ENCODE measurements at places on chromosomes 4 and X.

- DNase-seq, result no peak
These were observed 25.4 kb upstream of the GLRB start for GRCh38 chr4:157050561-157050960.

DNA sequence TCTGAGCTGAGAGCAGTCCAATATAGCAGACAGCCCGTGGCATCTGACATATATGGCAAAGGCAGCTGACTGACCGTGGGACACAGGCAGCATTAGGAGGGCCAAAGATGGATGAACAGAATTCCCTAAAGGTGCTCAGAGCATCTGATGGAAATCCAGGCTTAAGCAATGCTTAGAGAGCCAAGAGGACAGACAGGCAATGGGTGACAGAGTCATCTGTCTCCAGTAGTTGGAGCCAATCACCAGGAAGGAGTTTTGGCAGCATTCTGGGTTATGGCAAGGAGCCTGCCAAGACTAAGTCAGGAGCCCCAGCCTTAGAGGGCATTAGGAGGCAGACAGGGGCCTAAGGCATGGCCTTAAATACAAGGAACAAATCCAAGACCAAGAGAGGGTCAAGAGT is 153.3 kb upstream of the USP9X start:
- no peak for DNase-seq

GRCh38 chr4:73379946-73380345 is 24.1 kb upstream of the ALB start:
- DNase-seq, result no peak

- DNase-seq, result no peak
These were observed 101.9 kb upstream of the SFRP2 start for GRCh38 chr4:153890761-153891160.

GRCh38 chr4:38532908-38533499 is 131.0 kb upstream of the KLF3 start:
- no peak for DNase-seq

GRCh38 chr4:7124689-7125442 is 57.0 kb upstream of the GRPEL1 start:
- DNase-seq, result no peak

- no peak for DNase-seq
These were observed 47.5 kb upstream of the CLDN34 start for GRCh38 chrX:9919632-9920172.

DNA sequence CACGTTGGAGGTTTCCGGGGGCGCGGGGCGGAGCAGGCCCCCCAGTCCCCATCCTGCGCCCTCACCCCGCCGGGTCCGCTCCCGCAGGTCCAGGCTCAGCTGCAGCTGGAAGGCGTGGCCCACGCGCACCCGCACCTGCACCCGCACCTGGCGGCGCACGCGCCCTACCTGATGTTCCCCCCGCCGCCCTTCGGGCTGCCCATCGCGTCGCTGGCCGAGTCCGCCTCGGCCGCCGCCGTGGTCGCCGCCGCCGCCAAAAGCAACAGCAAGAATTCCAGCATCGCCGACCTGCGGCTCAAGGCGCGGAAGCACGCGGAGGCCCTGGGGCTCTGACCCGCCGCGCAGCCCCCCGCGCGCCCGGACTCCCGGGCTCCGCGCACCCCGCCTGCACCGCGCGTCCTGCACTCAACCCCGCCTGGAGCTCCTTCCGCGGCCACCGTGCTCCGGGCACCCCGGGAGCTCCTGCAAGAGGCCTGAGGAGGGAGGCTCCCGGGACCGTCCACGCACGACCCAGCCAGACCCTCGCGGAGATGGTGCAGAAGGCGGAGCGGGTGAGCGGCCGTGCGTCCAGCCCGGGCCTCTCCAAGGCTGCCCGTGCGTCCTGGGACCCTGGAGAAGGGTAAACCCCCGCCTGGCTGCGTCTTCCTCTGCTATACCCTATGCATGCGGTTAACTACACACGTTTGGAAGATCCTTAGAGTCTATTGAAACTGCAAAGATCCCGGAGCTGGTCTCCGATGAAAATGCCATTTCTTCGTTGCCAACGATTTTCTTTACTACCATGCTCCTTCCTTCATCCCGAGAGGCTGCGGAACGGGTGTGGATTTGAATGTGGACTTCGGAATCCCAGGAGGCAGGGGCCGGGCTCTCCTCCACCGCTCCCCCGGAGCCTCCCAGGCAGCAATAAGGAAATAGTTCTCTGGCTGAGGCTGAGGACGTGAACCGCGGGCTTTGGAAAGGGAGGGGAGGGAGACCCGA is 14.0 kb downstream of the SHOX start:
- DNase-seq, result no peak

- DNase-seq, result no peak
These were observed 119.5 kb upstream of the EPHA5 start for GRCh38 chr4:65789805-65790204.

GRCh38 chrX:121160987-121161386 is 113.6 kb downstream of the GLUD2 start:
- DNase-seq, result no peak

- DNase-seq, result no peak
These were observed 9.5 kb upstream of the AMMECR1 start for GRCh38 chrX:110327336-110327735.

DNA sequence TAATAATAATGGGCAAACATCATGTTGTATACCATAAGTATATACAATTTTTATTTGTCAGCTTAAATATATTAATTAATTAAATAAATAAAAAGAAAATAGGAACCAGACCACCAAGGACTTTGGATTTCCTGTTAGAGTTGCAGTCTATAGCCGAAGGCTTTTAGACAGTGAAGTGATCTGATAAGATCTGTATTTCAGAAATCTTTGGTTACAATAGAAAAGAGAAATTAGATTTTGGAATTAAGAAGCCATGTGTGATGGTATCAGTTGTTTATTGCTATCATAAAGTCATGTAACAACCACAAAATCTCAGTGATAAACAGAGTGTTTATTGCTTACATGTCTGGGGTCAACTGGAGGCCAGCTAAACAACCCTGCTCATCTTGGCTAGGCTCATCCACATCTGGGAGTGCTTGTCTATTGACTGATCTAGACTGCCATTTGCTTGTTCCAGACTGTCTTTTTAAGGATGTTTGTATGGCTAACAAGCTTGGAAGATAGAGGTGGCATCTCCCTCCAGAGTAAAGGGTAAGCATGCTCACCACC is 142.1 kb upstream of the USP9X start:
- no peak for DNase-seq

DNA sequence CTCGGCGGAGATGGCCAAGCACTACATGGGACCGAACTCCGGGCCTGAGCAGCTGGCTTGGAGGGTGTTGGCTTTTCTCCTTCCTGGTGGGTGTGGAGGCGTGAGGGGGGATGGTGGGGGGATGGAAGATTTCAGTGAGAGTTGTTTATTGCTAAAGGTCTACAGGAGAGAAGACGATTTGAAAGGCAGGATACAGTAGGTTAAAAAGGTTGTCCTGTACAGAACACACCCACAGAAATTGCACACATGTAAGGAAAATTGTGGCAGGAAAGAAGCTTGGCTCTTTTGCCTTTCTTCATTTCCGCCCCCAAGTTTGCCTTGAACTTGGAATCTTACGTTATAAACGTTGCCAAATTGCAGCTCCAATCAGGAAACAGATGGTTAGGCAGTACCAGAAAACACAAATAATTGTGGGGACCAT is 74.1 kb upstream of the STOX2 start:
- no peak for DNase-seq

- DNase-seq, result no peak
These were observed 507 bp downstream of the MFAP3L start for GRCh38 chr4:170025523-170026252.

GRCh38 chr4:145081756-145082155 is 16.2 kb downstream of the ANAPC10 start:
- no peak for DNase-seq

- DNase-seq, result no peak
These were observed 775.4 kb downstream of the STPG2 start for GRCh38 chr4:97367878-97368277.

DNA sequence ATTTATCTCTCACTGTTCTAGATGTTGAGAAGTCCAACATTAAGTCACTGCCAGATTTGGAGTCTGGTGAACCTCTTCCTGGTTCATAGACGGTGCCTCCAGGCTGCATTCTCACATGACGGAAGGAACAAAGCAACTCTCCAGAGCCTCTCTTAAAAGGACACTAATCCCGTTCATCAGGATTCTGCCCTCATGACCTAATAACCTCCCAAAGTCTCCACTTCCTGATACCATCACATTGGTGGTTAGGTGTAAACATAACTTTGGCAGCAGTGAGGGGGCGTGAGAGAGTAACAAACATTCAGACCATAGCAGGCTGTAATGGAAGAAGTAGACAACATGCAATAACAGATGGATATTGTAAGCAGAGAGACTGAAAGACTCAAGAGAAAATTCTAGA is 388.6 kb downstream of the PDHA2 start:
- DNase-seq, result no peak

- DNase-seq, result no peak
These were observed 96.9 kb upstream of the CASK start for GRCh38 chrX:42020225-42020624.

DNA sequence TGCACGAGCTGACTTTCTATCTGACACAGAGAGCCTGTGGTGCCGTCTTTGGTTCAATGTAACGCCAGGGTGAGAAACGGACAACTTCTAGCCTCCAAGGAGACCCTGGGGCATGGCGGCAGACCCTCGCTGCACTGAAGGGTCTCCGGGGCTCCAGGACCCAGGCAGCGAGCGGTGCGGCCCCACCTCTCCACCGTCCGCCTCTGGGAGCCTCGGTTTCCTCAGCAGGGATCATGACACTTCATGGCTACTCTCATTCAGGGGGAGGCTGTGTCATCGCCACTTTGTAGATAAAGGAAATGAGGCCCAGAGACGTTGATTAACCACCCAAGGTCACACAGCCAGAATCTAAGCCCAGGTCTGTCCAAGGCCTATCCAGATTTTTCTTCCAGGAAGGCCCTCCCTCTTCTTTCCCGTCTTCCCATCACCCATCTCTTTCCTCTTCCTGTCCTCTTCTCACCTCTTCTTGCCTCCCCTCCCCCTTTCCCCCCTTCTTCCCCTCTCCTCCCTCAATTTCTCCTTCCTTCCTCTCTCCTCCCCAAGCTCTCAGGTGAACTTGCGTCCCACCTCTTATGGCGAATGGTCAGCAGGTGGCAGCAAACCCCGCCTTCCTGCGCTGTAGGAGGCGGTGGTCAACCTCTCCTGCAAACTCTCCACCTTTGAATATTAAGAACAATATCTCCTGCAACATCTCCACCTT is 69.3 kb upstream of the HMX1 start:
- DNase-seq, result no peak

- no peak for DNase-seq
These were observed 16.2 kb downstream of the GATB start for GRCh38 chr4:151744614-151745013.

DNA sequence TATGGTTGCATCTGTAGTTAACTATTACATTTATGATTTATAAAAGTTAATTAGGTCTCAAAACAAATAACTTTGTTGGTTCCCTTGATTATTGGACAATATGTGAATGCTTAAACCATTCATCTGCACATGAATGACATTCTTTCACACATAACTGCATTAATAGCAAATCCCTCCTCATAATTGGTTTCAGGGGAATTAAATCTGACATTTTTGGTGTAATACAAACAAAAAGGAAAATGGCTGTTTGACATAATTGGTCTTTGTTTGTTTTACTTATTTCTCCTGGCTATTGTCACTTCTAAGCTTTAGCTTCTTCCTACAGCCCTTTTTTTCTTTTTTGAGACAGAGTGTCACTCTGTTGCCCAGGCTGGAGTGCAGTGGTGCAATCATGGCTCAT is 71.9 kb downstream of the TBC1D9 start:
- no peak for DNase-seq

- no peak for DNase-seq
These were observed 711.2 kb downstream of the ADGRL3 start for GRCh38 chr4:61911313-61911756.

GRCh38 chr4:57866468-57867171 is 756.4 kb upstream of the IGFBP7 start:
- DNase-seq, result no peak

DNA sequence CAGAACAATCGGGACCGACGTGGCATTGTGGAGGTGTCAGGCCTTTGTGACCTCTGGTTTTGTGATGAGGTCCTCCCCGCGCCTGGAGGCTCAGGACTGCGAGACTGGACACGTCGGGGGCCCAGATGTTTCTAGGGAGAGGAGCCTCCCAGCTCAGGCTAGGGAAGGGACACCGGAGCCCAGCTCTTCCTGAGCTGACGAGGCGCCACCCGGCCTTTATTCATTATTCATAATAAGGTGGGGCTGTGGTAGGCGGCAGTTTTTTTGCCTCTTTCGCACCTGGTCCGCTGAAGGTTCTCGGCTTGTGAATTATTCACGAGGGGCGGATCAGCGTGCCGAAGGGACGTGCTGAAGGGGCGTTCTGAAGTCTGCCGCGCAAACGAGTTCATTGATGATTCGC is 2.3 kb upstream of the UBA1 start:
- DNase-seq, result peak; percentile 23

GRCh38 chrX:53294024-53294648 is 12.8 kb upstream of the IQSEC2 start:
- DNase-seq, result no peak

DNA sequence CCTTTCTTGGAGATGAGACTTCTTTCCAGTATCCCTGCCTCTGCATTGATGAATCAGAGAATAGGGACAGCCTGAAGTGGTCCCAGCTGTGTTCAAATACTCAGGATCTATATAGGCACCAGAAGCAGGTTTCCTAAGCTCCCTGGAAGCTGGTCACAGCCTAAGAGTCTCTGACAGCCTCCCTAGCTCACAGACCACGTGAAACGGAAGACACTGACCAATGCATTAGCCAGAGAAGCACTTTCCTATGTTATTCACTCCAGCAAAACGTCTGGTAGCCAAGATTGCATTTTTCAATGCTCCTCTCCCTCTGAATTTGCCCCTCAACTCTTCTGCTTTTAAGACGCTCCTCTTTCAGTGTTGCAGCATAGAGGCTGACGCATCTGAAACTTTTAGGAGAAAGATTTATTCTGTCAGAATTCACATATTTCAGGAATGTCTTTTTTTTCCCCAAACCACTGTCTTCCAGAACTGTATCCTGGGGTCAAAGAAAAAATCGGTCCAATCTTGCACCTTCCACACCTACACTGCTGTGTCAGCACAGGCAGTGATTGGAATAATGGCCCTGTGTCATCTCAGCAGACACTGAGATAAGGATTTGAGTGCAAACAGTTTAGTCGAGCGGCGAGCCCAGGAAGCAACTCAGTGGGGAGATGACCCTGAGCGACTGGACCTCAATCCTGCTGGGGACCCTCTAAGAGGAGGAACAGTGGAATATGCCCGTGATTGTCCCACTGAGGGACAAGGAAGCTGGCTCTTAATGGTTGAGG is 109.4 kb downstream of the SMIM20 start:
- DNase-seq, result no peak

All from stimulated activated CD8-positive, alpha-beta memory T cell treated with anti-CD3 and anti-CD28 coated beads, Interleukin-4, amount 100 ng/mL, for 4 hours (primary cell).